ENCODE measurements at places on chromosomes 1 and 21.

- no peak overlapping the region for H3K4me3 ChIP-seq
- no peak overlapping the region for H3K27ac ChIP-seq
- H3K4me1 ChIP-seq = no peaks in the 10 kb centered on the region
- no peak for DNase-seq
- peaks cover 2% of the 10 kb centered on the region for H3K36me3 ChIP-seq
- H3K27me3 ChIP-seq = no peaks in the 10 kb centered on the region
These were observed 29.9 kb upstream of the TMEM222 start for GRCh38 chr1:27292106-27292505.

DNA sequence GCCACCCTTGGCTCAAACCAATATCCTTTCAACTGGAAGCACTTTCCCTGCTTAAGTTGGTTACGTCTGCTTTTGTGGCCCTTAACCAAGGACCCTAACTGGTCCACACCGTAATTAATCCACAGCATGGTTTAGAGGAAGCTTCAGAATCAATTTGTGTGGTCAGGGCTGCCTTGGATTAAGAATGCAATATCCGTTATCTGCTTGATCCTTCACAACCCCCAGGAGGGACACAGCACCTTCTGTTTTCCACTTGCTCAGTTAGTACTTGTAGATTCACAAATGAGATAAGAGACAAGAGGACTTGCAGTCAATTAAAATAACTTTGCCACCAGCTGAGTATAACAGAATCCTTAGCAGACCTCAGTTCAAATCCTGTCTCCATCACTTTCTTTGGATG is 56.9 kb upstream of the LRP8 start:
- no peaks in the 10 kb centered on the region for H3K4me1 ChIP-seq
- no peak overlapping the region for H3K4me3 ChIP-seq
- H3K27me3 ChIP-seq = peaks cover 45% of the 10 kb centered on the region
- H3K36me3 ChIP-seq = no peaks in the 10 kb centered on the region
- H3K27ac ChIP-seq = no peak overlapping the region

- no peaks in the 10 kb centered on the region for H3K36me3 ChIP-seq
- no peaks in the 10 kb centered on the region for H3K27me3 ChIP-seq
- no peak overlapping the region for H3K27ac ChIP-seq
- no peak overlapping the region for H3K4me3 ChIP-seq
These were observed 20.0 kb upstream of the CPT2 start for GRCh38 chr1:53176452-53177208.

GRCh38 chr1:18972991-18973390 is 16.5 kb upstream of the IFFO2 start:
- no peaks in the 10 kb centered on the region for H3K36me3 ChIP-seq
- H3K4me3 ChIP-seq = no peak overlapping the region
- H3K27me3 ChIP-seq = peaks cover 1% of the 10 kb centered on the region
- H3K4me1 ChIP-seq = no peaks in the 10 kb centered on the region
- H3K27ac ChIP-seq = no peak overlapping the region

- no peak overlapping the region for H3K4me3 ChIP-seq
- no peaks in the 10 kb centered on the region for H3K36me3 ChIP-seq
- H3K27me3 ChIP-seq = peaks cover 1% of the 10 kb centered on the region
- DNase-seq = no peak
- H3K4me1 ChIP-seq = no peaks in the 10 kb centered on the region
- no peak overlapping the region for H3K27ac ChIP-seq
These were observed 355.6 kb downstream of the PRDM2 start for GRCh38 chr1:14055442-14056223.

DNA sequence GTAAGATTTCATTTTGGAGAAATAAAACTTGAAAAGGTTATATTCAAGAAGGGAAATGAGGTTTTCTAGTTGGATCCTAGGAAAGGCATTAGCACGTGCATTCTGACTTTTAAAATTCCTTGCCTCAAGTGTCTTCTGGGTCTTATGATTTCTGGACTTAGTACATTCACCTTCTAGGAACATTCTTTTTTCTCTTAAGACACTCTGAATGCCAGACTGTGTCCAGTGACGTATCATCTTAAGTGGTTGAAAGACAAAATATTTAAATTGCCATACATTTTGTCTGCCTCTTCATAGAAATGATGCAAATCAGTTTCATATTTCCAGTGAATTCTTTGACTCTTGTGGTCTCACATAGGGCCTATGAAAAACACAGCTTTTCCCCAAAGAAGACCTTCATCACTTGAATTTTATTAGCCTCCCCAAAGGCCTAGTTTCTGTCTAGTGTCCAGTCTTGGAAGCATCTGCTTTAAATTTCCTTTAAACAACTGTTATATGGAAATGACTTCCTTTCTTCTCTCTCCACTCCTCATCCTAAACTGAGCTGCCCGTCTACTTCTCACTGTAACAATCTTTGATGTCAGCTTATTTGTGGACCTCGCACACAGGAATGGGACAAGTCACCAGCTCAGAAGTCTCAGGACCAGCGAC is 187.2 kb downstream of the HLX start:
- no peaks in the 10 kb centered on the region for H3K4me1 ChIP-seq
- H3K27ac ChIP-seq = no peak overlapping the region
- H3K27me3 ChIP-seq = no peaks in the 10 kb centered on the region
- H3K36me3 ChIP-seq = no peaks in the 10 kb centered on the region
- H3K4me3 ChIP-seq = no peak overlapping the region
- DNase-seq = no peak
